Large intestine (tissue), 12 donors: ENCODE measurements at places on chromosomes 4 and X. TPM values are rescaled to one million over a fixed set of nuclear protein-coding genes. Genes with fewer than 3 reads are reported as not detected.
A peak's percentile ranks its signal among the peaks of the same experiment; 100 is the strongest.

Gene PLA2G12A
- polyA plus RNA-seq, result 85.4 TPM

Gene ZNF185
- polyA plus RNA-seq, result 4.4 TPM

Gene FAM200B
- 58.6 TPM for polyA plus RNA-seq

Gene CPE
- 162 TPM for polyA plus RNA-seq

Gene CSN1S1
- polyA plus RNA-seq, result not detected

Gene ADH1A
- polyA plus RNA-seq, result 1.3 TPM

DNA sequence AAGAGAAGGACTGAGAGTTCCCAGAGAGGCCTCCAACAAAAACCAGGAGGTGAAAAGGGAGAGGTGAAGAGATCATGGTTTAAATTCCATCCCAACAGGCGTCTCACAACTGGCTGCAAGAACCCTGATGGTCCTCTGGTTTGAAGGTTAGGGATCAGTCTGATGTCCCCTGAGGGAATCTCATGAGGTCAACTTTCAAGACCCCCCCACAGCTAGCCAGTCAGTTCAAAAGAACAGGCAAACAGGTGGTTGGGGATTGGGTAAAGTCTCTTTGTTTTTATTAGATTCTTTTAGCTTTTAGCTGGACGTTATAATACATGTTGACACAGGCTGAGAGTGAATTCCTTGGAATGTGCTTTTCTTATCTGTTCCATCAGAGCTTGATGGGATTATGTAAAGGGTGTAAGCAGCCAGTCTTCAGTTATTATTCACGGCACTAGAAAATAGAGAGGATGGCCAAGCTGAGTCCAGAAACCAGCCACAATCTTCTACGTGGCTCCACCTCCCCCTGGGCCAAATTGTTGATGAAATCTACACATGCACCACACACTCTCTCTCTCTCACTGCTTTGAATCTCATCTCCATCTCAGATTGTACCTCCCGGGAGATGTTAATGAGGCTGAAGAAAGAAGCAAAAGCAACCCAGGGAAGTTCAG is 20.8 kb downstream of the ENPP6 start:
- no peak for DNase-seq

DNA sequence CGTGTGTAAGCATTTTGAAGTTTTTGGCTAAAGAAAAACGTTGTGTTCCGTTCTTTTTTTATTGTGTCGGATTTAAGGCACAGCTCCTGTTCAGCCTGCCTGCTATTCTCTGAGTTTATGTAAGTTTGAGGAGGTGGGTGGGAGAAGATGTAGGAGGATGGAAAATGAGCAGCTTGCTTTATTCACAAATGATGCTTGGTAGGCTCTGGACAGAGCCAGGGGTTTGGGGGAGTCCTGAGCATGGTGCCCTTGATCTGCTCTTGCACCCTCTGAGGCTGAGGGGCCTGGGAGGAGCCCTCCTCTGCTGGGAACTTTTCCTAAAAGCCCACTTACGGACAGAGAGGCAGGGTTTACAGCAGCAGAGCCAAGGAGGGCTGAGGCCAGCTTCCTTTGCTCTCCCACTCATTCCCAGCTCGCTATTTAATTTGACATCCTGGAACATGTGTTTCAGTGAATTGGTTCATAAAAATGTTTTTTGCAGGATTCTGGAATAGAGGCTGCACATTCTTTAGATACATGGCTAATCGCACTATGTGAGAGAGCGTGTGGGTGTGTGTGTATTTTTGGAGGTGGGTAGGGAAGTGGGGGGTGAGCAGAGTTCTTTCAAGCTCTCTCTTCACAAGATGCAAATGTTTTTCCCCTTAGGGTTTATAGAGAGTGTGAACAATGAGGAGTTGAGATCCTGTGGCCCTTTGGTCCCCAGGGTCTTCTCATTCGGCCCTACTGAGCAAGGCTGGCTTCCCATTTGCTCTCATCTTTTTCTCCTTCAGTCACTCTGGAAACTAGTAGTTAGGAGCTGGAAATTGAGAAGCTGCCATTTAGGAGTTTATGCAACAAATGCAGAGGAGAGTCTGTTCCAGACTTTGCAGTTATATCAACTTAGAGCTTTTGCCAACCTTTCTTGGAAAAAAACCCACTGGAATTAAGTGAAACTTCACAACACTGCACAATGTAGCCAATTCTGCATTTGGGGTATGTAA is 32.1 kb downstream of the TMEM131L start:
- no peak for DNase-seq

DNA sequence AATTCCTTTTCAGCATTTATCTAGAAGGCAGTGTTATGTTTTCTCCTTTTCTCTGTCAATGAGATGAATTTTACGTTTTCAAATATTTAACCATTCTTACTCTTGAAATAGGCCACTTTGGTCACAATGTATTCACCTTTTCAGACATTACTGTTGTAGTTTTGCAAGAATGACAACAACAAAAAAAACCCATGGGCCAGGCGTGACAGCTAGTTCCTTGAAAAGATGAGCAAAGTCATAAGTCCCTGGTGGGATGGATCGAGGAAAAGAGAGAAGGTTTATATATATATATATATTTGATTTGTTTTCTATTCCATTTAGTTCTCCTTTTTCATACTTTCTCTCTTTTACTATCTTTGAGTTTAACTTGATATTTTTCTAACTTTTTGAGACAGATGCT is 38.1 kb upstream of the ACSL1 start:
- DNase-seq, result no peak

DNA sequence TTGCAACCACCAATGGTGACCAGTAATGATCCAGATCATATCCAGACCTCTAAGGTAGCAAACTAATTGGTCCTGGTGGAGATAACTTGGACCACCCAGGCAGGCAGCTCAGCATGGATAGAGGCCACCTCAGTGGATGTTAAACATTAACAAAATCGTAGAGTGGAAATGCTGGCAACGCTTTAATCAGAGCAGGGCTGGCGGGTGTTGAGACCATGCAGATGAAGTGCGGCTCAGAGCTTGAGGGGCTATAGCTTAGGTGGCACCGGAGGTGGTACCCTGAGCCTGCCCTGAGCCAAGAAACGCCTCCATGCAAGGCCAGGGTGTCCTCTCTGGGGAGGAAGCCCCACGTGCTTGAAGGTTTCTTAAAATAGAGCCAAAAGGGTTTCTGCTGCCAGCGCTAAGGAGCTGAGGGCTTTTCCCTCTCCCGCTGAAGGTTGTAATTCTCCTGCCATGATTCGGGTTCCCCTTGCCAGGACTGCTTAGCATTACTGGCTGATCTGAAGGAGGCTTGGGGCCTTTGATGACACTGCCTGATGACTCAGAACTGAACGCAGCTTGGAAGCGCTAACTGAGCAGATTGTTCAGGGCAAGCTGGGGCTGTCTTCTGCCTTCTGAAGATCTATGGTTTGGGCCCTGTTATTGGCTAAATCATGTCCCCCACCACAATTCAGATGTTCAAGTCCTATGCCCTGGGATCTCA is 177.8 kb upstream of the ATP6AP2 start:
- DNase-seq, result peak; percentile 23

DNA sequence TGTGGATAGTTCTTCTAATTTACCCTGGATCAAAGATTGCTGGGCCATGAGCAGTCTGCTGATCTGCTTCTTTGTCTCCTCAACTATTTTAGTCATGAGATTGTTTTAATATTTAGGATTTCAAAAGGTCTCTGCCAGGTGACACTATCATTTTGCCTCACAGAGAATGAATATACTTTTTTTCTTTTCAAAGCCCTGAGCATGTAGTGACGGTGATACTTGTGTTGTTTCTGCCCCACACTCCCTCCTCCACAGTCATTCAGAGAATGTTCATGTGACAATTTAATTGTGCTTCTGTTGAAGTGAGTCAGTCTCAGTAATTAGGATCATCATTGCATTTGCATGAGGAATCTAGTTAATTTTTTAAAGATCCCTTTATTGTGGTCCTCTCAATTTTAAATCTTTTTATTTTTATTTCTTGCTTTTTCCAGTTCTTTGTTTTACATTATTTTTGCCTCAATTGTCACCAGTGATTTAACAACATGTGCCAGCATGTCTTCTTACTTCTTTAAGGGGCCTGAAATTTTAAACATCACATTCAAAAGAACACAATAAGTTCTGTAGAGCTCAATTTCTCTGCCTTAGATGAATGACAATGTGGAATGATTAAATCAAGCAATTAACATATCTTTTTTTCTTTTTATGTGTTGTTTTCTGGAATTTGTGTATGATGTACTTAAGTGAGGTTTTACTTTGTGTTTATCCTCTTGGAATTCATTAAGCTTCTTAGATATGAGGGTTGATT is 12.3 kb downstream of the MMRN1 start:
- no peak for DNase-seq

DNA sequence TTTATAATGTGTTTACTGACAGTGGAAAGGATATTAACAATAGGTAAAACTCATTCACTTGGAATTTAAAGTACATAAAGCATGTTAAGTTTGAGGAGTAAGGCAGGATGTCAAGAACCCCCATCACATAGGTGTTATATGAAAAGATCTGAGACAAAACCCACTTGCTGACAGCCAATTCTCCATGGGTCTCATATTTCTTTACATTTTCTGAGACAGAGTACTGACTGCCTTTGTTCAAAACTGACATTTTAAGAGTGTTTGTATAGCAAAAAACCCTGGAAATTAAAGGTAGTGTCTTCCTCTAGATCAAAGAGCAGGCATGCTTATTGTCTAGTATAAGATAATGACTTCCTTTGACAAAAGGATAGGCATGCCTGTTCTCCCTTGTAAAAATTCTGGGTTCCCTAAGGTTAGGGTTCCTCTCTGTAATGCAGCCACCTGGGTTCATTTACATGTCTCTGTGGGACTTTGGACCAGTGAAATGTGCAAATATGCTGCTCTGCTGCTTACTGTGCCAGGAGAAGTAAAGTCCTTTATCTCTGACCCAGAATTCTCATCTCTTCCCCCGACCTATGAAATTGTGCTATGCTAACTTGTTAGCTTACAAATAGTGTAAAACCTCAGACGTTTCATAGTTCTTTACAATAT is 123.6 kb downstream of the PCDH18 start:
- no peak for DNase-seq

DNA sequence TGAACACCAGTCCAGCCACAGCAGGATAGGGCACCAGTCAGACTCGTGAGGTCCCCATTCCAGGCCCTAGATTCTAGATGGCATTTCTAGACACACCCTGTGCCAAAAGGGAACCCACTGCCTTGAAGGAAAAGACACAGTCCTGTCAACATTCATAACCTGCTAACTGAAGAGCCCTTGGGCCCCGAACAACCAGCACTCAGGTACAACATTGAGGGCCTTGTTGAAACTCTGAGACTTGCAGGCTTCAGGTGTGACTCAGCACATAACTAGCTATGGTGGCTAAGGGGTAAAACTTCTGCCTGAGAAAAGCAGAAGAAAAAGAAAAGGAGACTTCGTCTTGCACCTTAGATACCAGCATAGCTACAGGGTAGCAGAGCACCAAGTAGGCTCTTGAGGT is 252.9 kb upstream of the GRID2 start:
- DNase-seq, result no peak

GRCh38 chr4:142124874-142125273 is 488.5 kb downstream of the IL15 start:
- no peak for DNase-seq
